Stromal cell of bone marrow (primary cell): ENCODE measurements at places on chromosomes 13 and 19.

DNA sequence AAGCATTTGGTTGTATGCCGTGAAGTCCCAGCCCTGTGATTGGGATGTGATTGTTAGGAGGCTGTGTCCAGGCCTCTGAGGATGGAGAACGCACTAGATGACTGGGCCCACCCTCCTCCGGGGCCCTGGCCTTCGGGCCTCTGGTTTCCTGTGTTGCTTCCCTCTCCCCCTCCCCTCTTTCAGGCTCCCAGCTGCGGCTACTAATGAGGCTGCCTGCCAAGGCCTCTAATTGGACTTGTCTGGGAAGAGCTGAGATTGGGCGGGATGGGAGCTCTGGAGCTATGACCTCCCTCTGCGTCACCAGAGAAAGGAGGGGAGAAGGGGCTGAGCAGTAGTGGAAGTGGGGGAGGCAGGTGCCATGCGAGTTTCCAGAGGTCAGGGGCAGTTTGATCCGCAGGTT lies 9.9 kb downstream of the PTH2 start:
- no peak for DNase-seq

DNA sequence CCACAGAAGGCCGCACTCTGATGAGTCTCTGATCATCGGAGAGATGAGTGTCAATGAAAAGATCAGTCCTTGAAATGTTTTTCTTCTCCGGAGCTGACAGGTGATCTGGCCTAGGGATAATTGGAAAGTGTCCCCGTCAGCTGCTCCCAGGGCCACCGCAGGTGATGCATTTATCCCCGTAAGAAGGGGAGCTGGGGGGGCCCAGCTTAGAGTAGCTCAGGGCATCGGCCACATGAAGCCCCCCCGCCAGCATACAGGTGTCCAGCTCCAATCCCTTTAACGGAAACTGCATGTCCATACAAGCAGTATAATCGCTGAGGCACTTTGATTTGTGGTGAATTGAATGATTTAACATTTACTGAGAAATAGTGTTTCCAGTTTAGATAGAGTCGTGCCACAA lies 27.7 kb downstream of the ATP4B start:
- no peak for DNase-seq

DNA sequence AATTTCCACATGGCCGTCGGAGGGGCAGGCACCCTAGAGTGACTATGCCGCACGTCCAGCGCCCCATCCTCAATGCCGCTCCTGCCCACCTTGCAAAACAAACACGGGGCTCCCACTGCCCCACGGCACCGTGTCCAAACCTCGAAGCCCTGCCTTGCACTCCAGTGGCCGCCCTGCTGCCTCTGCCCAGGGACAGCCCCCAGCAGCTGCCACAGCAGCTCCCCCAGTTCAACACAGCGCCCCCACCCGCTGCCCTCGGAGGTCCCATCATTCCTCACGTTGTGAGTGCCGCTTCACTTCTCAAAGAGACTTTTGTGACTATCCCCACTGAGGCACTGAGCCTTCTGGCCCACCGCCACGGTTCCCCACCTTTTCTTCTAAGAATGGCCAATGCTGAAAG lies 22.3 kb upstream of the TMEM160 start:
- DNase-seq: no peak

- peak; percentile 82 for DNase-seq
Measured at GRCh38 chr13:95644601-95645052, at the start of gene DZIP1. Gene DZIP1, minus strand, starts transcription at chr13:95644706. Its CDS starts 2,677 bp downstream, at chr13:95642029.

DNA sequence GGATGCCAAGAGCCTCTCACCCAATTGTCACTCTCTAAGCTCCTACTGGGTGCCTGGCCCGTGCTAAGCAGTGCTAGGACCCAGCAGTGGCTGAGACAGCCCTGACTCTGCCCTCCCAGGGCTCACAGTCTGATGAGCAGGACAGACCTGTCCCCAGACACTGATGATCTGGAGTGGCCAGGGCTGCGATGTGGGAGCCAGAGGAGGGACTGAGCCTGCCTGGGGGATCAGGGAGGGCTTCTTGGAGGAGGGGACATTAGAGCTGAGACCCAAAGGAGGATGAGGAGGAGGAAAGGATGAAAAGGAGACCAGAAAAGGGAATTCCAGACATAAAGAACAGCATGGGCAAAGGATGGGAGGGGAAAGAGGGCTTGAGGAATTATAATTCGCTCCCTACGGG lies 6.6 kb downstream of the ERCC1 start:
- DNase-seq: no peak

DNA sequence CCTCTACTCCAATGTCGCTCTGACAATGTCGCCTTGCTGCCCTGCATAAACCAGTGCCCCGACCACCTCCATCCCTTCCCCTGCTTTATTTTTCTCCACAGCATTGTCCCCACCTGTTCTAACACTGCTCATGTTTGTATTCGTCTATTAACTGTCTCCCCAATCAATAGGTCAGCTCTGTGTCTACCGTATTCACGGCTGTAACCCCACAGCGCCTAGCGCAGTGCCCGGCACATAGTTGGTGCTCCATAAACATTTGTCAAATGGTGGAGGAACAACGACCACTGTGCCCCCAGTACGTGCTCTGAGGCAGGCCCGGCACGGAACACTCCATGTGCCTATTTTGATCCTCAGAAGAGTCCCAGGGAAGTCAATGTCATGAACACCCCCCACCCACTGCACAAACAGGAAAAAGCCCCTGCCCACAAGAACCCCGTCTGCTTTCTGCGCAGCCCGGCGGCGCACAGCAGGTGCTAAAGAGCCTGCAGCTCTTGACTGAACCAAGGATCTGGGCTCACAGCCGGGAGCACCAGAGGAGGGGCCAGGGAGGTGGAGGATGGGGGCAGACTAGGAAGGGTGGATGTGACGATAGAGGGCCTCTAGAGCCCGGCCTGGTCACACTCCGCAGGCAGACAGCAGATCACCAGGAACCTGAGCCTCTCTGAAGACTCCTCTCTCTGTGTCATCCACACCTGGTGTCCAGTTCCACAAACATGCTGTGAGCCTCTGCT lies 1.8 kb upstream of the CEACAM16 start:
- DNase-seq: no peak
